AG09319 (cell line): ENCODE measurements at places on chromosomes 3 and 15.

DNA sequence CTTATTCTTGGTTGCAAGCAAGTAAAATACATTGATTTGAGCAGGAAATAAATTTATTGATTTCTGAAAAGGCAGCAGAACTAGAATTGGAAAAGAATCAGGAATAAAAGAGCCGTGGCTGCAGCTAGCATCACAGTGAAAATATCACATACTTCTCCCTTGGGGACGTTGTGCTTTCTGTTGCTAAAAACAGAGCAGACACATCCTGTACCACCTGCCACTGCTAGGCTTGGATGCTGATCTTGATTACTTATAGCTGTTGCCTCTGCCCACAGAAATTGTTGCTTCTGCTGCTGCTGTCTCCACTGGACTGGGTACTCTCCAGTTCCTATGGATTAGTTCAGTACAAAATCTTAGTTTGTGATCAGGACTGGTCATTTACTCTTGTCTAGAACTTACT, 283.8 kb downstream of the C3orf38 start:
- DNase-seq = no peak

DNA sequence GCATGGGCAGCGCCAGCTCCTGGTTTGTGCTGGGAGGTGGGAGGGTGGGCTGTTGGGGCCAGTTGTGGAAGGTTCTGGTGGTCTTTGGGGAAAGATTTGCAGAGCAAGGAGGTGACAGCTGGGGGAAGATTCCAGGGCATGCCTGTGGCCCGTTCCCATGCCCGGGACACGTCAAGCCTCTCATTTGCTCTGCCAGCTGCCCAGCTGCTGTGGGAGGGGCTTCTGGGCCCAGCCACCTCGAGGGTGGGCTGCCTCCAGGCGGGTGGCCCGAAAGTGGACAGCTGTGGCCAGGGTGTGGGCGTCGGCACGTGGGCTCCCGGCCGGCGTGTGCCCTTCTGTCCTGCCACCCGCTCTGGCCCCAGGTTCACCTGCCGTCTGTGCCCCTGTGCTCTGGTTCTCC, 17.2 kb downstream of the PLXNA1 start:
- DNase-seq = no peak

- DNase-seq = no peak
Observed at GRCh38 chr3:148880681-148881080, 15.6 kb downstream of the CPA3 start.

DNA sequence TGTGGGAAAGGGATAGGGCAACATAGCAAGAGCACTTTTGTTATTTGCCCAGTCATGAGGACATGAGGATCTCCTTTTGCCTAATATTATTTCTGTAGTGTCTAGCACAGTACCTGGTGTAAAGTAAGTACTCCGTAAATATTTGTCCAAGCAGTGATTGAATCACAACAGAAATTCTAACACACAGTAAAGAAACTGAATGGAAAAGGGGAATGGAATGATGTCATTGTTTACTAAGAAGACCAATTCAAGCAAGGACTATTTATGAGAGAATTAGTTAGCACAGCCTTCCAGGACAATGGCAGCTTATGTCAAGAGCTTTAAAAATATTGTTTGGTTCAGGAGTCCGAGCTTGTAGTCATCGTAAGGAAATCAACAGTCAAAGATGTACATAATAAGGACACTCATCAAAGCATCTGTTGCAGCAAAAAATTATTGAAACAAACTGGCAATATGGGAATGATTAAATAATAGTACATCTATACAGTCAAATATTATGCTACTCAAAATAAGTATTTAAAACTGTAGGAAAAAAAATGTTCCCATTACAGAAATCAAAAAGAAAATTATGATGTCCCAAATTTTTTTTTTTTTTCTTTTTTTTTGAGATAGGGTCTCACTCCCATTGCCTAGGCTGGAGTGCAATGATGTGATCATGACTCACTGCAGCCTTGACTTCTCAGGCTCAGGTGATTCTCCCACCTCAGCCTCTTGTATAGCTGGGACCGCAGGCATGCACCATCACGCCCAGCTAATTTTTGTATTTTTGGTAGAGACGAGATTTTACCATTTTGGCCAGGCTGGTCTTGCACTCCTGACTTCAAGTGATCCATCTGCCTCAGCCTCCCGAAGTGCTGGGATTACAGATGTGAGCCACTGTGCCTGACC, 17.9 kb downstream of the CAPN7 start:
- no peak for DNase-seq

- DNase-seq = no peak
Observed at GRCh38 chr15:61299075-61299763, 70.1 kb upstream of the RORA start.

GRCh38 chr3:186453531-186453930, 90.6 kb downstream of the CRYGS start:
- no peak for DNase-seq

DNA sequence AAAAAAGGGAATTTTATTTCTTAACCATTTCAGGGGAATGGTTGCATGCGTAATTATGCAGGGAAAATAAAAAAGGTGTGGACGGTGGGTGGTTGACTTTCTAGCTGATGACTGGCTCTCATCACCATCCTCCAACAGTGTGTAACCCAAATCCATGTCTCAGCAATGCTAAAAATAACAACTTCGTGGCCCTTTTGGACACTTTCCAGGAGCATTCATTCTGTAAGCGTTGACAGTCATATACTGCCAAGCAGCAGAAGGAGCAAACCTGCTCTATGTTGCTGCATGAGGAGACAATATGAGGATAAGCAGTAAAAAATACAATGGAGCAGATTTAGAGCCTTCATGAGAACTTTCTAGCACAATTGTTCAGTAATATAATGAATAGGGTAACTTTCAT, 189.1 kb downstream of the ANXA2 start:
- DNase-seq = no peak

DNA sequence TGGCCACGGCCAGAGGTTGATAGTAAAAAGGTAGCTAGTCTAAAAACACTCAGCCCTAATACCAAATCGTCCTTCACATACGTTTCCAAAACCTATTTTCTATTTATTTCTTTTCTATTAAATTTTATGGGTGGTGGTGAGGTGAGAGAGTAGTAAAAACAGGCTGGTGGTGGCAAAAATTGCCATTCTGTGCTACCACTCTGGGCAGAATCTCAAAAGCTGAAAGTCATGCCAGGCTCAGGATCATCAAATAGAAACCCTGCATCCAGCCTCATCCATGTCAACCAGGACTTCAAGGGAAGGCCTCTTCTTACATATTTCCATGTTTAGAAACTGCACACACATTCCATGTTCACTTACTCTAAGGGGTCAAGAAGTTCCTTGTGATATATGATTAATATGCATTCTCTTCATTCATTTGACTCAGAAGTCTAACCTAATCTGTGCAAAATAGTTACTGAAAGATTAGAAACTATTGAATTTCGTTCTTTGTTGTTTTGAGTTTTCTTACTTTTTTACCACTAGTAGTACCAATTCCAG, 153.1 kb downstream of the TNIK start:
- no peak for DNase-seq

GRCh38 chr3:129122412-129123011, 908 bp upstream of the RAB43 start:
- no peak for DNase-seq

DNA sequence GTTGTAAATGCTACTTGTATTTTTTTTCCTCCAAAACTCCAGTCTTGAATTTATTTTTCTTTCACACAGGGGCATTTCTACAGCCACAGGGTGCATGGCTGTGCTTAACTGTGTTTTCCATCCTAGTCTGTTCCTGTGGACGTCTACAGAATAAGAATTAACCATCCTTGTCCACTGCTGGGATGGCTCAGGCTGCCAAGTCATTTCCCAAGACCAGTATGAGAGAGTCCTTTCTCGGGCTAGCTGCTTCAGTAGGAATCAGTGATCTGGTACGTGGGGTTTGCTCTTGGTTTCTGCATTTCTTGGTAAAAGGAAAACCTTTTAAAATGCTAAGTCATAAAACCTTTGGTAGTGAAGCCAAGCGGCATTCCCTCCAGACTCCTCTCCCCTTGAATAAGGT, 29.8 kb downstream of the CHDH start:
- no peak for DNase-seq

DNA sequence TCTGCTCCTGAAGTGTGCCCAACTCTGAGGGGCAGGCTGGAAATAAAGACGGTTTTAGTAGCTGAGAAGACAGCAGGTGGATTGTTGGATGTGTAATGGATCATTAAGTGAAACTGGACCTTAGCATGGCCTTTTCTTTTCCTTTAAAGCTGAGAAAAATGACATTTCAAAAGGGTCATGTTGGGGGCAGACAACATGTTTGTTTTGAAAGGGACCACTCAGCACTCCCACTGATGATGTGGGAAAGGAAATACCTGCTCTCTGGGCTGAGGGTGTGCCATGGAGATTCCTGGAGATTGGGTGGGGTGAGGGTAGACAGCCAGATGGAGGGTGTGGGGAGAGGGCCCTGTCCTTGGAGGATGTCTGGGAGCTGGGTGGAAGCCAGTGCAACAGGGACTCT, 38.4 kb downstream of the ANAPC13 start:
- DNase-seq = no peak

DNA sequence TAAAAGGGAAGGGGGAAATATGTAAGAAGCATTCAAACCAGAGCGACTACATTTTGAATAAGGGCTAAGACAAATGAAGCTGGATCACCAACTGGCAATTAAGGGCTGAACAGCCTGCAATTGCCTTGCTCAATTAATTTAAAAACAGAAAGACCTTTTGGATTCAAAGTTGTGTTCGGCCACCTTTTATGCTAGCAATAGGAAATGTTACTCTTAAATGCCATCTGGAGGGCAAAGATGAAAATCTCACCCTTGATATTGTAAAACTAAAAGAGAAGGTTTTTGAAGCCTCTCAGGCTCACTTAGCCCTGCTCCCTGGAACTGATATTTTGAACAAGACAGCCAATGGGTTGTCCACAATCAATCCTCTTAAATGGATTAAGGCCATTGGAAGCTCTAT, 44.2 kb downstream of the ACAD9 start:
- no peak for DNase-seq

- DNase-seq = no peak
Observed at GRCh38 chr15:47724346-47724745, 7.0 kb downstream of the SEMA6D start.

- no peak for DNase-seq
Observed at GRCh38 chr15:50235794-50236193, 29.7 kb downstream of the HDC start.

- DNase-seq = no peak
Observed at GRCh38 chr3:70981231-70981880, 602.2 kb downstream of the FOXP1 start.

DNA sequence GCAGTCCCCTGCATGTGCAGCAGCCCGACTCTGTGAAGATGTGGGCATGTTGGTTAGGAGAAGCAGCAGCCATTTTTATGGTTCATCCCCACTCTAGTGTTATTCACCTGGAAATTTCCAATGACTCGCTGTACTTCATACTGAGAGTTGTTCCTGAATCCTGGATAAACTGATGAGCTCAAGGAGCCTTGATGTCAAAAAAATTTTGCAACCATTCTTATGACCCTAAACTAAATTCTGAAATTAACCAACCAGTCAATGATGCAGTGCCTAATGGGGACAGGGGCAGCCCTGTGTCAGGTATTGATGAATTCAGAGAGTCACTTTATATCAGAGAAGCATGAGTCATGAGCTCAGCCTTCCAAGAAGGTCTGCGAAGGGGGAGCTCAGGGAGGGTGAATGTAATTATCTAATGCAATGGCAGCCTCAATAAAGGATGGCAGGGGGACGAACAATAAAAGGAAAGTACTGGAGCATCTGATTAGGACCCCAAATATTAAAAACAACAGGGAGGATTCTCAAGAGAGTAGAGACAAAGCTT, 108.4 kb upstream of the VEPH1 start:
- no peak for DNase-seq

- DNase-seq = no peak
Observed at GRCh38 chr3:195020185-195020584, 250.8 kb downstream of the XXYLT1 start.

DNA sequence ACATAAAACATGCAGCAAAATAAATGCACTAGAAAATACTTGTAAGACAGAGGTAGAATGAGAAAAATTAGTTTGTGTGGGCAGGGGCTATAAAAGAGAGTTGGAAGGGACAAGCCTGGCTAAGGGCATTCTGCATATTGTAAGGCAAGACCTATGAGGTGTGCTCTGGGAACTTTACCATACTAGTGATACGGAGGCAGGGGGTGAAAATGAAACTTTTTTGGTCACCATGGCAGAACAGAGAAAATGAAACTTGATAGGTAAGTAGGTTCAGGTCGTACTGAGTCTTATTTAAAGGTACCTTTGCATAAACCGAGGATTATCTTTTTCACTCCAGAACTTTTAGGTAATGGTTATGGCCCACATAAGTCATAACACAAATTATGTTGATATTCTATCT, 74.7 kb upstream of the ACKR4 start:
- DNase-seq = no peak

GRCh38 chr3:24437326-24437725, 57.3 kb downstream of the THRB start:
- no peak for DNase-seq

GRCh38 chr15:77854980-77855379, 222.3 kb upstream of the LINGO1 start:
- DNase-seq = no peak

DNA sequence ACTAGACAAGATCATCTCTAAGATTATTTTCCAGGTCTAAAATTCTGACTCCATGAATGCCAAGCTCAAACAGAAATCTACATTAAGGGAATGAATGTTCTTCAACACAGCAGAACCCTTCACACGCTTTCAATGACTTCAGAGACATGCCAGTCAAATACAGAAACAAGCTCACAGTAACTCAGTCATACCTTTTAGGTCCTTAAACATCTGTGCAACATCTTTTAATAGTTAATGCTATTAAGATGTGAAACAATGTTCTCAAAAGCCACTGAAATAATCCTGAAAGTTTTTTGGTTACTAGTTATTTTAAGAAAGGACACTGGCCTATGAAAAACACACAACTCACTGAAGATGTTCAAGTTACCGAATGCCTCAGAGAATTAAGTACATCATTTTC, 2.5 kb downstream of the DLG1 start:
- DNase-seq = no peak

DNA sequence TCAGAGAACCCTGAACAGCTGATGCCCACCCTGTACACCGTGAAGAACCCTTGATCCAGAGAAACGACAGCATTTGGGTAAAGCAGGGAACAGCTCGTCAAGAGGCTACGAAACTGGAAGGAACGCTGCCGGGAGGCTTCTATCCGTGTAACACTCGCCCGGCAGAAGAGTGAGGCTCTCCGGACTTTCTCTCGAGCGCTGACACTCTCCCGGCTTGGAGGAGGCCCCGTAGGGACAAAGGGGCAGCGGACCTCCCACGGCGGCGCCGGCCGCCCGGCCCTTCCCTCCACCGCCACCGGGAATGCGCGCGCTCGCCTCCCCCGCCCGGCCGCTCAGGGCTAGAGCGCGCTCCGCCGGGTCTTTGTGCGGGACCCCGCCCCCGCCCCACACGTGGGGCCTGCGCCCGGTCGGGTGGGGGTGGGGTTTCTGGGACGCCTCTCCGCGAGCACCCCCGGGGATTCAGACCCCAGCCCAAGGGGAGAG, 1.7 kb downstream of the HYAL2 start:
- no peak for DNase-seq

GRCh38 chr15:39275066-39275465, 305.8 kb upstream of the THBS1 start:
- no peak for DNase-seq
